ENCODE measurements at places on chromosomes 12 and 14.

DNA sequence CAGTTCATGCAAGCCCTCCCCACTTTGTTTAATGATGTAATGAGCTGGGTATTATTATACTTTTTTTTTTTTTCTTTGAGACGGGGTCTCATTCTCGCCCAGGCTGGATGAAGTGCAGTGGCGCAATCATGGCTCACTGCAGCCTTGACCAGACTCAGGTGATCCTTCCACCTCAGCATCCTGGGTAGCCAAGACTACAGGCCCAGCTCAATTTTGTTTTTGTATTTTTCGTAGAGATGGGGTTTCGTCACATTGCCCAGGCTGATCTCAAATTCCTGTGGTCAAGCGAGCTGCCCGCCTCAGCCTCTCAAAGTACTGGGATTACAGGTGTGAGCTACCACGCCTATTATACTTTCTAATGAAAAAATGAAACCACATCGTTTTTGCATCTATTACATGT is 4.5 kb upstream of the DCAF11 start:
- no peak for DNase-seq

DNA sequence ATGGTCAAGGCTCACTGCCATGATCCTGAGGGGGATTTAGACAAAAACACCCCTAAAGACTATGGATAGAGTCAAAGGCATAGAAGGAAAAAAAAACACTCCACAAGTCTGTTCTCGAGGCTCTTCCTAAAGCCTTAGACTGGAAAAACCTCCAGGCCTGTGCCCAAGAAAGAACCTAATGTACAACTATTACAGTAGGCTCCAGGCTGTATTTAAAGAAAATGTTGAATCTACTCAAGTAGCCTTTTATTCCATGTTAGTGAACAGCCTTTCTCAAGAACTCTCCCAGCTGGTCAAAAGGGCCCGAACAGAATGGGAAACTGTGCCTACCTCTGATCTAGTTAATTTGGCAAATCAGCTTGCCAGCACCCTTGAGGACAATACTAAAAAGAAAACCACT is 28.3 kb downstream of the GNPTAB start:
- DNase-seq: no peak

DNA sequence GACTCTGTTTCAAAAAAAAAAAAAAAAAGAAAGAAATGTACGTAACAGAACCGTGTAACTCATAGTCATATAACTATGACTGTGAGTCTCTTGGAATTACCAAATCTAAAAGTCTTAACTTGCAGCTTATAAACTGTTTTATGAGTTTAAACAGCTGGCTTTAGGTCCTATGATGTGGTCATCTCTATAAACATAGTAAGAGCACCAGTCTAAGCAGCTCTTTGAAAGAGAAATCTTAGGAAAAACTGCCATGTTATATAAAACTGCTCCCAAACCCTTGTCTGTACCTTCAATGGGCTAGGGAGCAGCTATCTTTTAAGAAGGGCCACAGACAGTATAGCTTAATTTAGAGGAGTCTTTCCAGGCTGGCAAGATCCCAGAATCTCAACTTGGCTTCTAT is 115.5 kb upstream of the AEBP2 start:
- no peak for DNase-seq

- DNase-seq: no peak
These were observed 51.3 kb upstream of the SLCO1C1 start for GRCh38 chr12:20643822-20644221.

- no peak for DNase-seq
These were observed 60.5 kb downstream of the CRADD start for GRCh38 chr12:93737457-93738198.

DNA sequence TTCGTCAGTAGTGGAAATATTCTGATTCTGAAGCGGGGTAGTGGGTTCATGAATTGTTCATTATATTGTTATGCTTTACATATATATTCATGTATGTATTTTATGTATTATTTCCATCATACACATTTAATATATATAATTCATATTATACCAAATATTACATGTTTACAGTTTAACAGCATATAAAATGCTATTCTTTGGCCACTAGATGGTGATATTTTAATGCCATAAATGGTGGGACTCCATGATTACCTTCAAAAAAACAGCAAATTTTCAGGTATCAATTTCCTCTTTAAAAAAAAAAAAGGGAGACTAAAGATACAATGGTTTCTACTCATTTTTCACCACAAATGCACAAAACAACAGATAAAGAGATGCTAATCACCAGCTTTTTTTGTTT is 41.0 kb downstream of the BDKRB1 start:
- no peak for DNase-seq

GRCh38 chr12:130405332-130405731 is 67.6 kb downstream of the PIWIL1 start:
- no peak for DNase-seq

Data from WTC11 (cell line).